ENCODE measurements at places on chromosomes 3 and 15.
A peak's percentile ranks its signal among the peaks of the same experiment; 100 is the strongest.

DNA sequence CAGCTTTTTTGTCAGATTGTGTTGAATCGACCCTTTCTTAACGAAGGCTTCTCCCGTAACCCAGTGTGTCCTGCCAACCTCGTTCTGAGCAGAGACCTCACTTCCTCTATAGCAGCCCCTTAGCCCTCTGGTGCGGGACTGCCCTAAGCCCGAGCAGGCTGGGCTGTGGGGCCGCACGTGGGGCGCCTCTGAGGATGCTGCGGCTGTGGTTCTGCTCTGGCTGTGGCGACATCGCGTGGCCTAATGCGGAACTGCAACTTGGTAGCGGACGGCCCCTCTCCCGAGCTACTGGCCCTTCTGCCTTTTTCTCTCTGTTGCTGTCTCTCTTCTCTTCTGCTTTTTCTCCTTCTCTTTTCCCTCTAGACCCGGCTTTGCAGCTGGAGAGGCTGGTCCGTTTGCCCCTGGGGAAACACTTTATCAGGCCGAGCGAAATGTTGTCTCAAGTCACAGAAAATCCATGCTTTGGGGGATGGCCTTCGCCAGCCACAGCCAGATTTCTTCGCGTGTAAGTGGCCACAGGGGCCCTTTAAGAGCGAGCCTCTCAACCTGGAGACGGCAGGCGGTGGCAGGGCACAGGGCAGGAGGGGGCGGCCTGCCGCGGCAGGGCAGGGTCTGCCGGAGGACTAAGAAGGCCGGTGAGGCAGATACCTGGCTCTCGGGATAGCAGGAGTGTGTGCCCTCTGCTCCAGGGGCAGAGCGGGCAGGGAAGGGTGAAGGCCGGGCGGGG is 19.4 kb upstream of the KIF23 start:
- peak; percentile 79 for DNase-seq

DNA sequence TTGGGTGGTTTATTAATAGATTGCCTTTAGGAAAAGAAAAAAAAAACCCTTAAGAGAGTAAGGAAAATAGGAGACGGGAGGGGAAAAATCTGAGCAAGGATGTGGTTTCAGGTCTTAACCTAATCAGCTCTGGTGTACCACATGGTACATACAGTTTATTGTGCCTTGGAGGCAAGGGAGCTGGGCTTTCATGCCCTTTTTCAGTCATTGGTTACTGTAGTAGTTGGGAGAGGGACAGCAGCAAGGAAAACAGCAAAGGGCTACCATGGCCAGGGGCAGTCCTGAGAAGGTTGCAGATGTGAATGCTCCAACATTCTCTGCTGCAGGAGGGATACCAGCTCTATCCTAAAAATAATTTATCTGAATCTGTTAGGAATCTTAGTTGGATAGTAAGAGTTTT is 5.9 kb downstream of the CMC1 start:
- no peak for DNase-seq

- no peak for DNase-seq
Measured at GRCh38 chr3:111923806-111924205, 55.0 kb upstream of the ABHD10 start.

- DNase-seq, result no peak
Measured at GRCh38 chr15:75790631-75791336, 52.5 kb upstream of the UBE2Q2 start.

DNA sequence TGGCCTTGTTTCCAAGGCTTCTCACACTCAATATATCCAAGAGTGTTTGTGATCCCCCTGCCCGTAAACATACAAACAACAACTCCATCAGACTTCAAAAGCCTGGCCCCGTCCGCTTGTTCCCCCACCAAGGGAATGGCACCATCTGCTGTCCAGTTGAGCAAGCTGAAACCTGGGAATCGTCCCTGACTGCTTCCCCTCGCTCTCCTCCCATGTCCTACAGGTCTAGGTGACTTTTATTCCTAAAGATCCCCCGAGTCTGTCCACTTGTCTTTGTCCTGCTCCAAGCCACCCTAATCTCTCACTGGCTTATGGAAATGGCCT is 27.9 kb upstream of the FAM174B start:
- no peak for DNase-seq

DNA sequence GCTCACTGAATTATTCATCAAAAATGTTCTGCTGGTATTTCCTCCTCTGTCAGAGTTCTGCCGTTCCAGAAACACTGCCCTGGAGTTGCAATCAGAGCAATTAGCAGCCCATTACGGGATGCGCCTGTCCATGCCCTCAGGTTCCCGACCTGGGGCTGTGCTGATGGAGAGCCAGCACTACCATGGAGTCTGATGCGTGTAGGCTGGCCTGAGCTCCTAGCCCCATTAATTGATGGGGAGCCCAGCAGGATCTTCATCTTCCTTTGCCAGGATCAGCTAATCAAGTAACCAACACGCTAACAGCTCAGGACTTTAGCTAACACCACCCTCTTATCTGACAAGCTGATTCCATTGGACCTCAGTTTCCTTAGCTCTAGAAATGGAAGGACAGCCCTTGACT is 164.2 kb downstream of the ABHD5 start:
- no peak for DNase-seq

DNA sequence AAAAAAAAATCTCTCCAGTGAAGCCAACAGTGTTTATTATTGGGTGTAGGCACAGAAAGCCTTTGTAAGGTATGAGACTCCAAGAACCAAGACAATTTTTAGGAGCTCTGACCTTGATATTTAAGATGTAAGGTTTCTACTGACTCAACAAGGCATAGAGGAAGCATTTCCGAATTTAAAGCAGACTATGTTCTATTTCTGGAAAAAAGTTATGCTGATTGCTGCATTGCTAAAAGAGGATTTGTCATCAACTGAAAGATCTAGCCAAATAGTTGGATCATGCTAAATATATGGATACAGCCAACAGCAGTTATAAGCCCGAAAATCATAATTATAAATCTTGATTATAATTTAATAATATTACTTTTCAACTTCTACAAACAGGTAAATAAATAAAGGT is 53.3 kb upstream of the MELTF start:
- no peak for DNase-seq

DNA sequence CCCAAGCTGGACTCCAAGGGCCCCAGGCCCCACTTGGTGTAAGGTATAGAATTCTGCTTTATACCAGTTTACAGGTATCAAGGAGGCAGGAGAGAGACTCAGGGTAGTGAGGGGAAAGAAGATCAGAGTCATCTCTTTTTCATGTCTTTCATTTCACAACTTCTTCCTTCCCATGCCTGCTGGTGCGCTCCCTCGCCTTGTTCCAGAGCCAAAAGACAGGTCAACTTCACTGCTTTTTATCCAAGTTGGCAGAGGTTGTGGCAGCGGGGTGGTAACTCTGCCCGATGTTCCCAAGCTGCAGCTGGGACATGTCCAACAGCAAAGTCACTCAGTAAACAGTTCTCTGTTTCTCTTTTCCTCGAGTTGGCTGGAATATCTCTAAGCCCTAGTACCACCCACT is 86.3 kb upstream of the TCF12 start:
- no peak for DNase-seq

DNA sequence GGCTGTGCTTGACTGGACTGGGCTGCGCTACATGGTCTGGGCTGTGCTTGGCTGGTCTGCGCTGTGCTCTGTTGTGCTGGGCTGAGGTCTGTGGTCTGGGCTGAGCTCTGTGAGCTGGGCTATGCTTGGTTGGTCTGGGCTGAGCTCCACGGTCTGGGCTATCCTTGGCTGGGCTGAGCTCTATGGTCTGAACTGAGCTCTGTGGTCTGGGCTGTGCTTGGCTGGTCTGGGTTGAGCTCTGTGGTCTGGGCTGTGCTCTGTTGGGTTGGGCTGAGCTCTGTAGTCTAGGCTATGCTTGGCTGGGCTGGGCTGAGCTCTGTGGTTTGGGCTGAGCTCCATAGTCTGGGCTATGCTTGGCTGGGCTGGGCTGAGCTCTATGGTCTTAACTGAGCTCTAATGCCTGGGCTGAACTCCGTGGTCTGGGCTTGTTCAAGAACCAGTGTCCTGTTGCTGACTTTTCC is 92.0 kb downstream of the PLXNA1 start:
- DNase-seq, result no peak

- no peak for DNase-seq
Measured at GRCh38 chr3:31250116-31250777, 282.5 kb upstream of the STT3B start.

Data from CD4-positive, alpha-beta T cell treated with Interleukin-12 subunit alpha and Interleukin-12 subunit beta, for 1 hour (primary cell).